ENCODE measurements at places on chromosomes 7 and 10. TPM values are rescaled to one million over a fixed set of nuclear protein-coding genes. Genes with fewer than 3 reads are reported as not detected.

- no peak for DNase-seq
These were observed 86.3 kb upstream of the MKLN1 start for GRCh38 chr7:131241386-131241785.

DNA sequence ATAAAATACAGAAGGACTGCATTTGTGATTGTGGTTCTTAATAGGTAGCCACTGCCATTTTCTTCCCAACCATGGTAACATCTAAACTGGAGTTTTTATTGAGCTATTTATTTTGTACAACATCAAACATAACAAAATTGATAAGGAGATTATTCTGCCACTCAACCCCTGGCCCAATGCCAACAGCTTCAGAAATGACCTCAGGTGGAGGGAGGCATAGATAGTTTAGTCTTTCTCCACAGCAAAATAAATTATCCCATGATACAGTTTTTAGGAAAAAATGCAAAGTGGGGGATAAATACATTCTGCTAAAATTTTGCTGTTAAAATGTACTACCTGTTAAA, 57.6 kb downstream of the LRRTM3 start:
- DNase-seq, result no peak

GRCh38 chr10:59823751-59824150, 70.5 kb upstream of the MRLN start:
- DNase-seq, result no peak

JAKMIP3 gene
- total RNA-seq, result 1.5 TPM

AP3M1 gene
- total RNA-seq, result 27.6 TPM
